A549 treated with ZK216348 at 1 μM for 4 hours (cell line): ENCODE measurements at places on chromosomes 13 and 19. TPM values are rescaled to one million over a fixed set of nuclear protein-coding genes. Genes with fewer than 3 reads are reported as not detected.

The NKPD1 gene
- total RNA-seq: 0.08 to 0.34 TPM (median 0.32 TPM) in 5 replicates

The PLEKHF1 gene
- total RNA-seq: 5.6 to 9.9 TPM (median 9.1 TPM) in 5 replicates

The MBD3L2 gene
- total RNA-seq: not detected in 5 replicates

The SLC5A5 gene
- total RNA-seq: 0.07 to 0.33 TPM (median 0.20 TPM) in 5 replicates

The C5AR2 gene
- 3.1 to 10.0 TPM (median 7.5 TPM) in 5 replicates for total RNA-seq

The TEX29 gene
- 0.39 TPM in 1 of 5 replicates, not detected in the others for total RNA-seq

The CYP4F3 gene
- 2.2 to 3.4 TPM (median 3.0 TPM) in 5 replicates for total RNA-seq

The SHISA7 gene
- not detected in 5 replicates for total RNA-seq

The TEX26 gene
- not detected in 5 replicates for total RNA-seq

The PRRG2 gene
- 0.39 to 1.1 TPM (median 0.94 TPM) in 5 replicates for total RNA-seq

The ITM2B gene
- total RNA-seq: 133 to 167 TPM (median 150 TPM) in 5 replicates

The PODNL1 gene
- total RNA-seq: 0.95 to 1.7 TPM (median 1.0 TPM) in 5 replicates

The TUBA3C gene
- not detected in 5 replicates for total RNA-seq

The KLC3 gene
- total RNA-seq: 0.40 to 1.2 TPM (median 0.79 TPM) in 5 replicates

The ZNF91 gene
- 0.26 to 0.45 TPM (median 0.38 TPM) in 5 replicates for total RNA-seq

The SRRM5 gene
- 0.93 to 1.4 TPM (median 0.98 TPM) in 5 replicates for total RNA-seq
